ENCODE measurements at places on chromosomes 4 and X.

DNA sequence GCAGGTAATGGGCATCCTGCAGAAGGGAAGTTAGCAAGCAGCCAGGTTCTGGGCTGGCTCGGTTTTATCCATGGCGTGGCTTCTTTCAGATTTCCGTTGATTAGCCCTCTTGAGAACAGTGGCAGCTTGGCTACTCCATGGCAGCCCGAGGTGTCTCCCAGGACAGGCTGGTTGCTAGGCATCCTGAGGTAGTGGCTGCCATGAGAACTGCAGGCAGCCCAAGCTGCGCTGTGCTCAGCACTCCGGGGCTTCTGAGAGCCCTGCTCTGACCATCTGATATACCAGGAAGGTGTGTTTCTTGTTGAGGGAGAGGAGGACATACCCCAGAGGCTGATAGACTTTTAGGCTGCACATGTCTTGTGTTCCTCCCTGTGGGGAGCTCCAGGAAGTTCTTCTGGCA is 253.4 kb upstream of the CASK start:
- DNase-seq, result no peak

DNA sequence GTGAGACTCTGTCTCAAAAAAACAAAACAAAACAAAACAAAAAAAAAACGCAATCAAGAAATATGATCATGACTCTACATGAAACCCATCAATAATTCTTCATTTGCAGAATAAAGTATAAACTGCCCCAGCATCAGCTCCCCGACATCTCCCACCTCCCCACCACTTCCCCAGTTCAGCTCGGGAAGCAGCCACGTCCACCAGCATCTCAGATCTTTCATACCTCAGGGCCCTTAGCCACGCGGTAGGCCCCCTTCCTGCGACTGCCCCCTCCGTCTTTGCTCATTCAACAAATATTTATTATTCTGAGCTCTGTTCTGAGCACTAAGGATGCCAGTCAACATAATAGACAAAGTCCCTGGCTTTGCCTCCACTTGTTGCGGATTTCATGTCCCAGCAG is 45.6 kb downstream of the DCTD start:
- DNase-seq, result no peak

- DNase-seq, result no peak
Observed at GRCh38 chrX:47093248-47093647, 15.0 kb downstream of the RGN start.

GRCh38 chr4:10091531-10092181 is 24.9 kb downstream of the WDR1 start:
- DNase-seq, result no peak

DNA sequence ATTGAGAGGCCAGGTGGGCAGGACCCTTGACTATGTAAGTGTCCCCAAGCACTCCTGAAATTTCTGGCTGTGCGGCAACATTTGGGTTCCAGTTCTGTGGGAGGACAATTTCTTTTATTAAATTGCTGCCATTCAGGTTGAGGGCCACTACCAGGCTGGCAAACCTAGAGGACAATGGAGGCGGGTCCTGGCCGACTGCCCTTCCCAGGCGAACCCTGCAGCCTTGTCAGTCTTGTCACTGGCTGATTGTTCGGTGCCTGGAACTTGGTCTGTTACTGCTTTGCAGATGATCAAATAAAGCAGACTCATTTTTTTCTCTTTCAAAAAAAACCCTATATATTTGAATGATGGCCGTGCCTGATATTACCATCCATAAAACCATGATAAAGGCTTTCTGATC is 6.6 kb upstream of the TMEM128 start:
- no peak for DNase-seq

- no peak for DNase-seq
Observed at GRCh38 chr4:33187035-33187434, 2466.9 kb downstream of the PCDH7 start.

DNA sequence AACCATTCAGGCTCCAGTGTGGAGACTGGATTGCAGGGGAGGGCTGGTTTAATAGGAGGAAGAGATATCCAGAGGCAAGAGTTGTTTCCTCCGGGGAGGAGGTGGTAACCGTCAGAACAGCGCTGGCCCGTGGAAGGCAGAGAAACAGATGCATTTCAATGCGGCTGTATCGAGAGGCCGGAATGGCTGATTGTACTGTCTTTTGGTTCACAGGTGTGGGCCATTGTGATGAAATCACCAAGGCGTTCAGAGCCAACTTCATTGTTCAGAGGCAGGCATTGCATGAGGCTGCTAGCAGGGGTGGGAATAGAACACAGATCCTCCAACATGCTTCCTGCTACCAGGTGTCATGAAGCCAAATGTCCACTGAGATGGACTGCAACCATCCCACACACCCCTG is 53.0 kb downstream of the SHOX start:
- no peak for DNase-seq

GRCh38 chrX:40266490-40267333 is 169.0 kb upstream of the BCOR start:
- DNase-seq, result peak; percentile 36

DNA sequence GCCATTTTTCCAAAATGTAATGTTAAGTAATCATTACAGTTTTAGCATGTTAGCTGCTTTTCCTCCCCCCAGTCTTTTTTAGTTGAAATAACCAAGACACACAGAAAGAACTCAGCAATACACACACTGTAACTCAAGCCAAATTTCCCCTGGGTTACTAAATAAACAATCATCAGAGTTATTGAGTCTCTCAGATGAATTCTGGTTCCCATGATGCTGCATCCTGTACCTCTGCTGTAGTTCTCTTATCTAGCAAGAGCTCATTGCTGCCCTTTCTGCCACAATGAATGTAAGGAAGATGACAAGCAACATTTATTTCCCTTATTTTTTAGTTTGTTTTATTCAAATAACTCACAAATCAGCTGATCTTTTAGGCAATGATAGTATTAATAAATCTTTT is 185.1 kb downstream of the ARHGAP6 start:
- no peak for DNase-seq

DNA sequence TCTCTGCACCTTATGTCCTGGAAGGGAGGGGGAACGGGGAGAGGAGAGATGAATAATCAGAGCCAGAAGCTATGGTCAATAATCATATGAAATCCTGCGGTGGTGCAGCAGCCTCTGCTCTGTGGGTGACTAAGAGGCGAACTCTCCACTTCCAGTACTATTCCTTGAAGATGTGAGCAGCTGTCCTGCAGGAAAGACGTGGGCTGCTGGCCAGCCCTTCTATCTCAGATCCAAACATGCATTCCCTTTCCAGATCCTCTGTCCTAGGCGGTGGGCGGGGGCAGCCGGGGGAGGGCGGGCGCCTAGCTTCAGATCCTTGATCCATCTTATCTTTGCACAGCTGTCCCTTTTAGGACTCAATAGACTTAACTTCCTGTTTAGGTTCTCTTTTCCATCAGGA is 34.5 kb downstream of the SPINK2 start:
- DNase-seq, result no peak

DNA sequence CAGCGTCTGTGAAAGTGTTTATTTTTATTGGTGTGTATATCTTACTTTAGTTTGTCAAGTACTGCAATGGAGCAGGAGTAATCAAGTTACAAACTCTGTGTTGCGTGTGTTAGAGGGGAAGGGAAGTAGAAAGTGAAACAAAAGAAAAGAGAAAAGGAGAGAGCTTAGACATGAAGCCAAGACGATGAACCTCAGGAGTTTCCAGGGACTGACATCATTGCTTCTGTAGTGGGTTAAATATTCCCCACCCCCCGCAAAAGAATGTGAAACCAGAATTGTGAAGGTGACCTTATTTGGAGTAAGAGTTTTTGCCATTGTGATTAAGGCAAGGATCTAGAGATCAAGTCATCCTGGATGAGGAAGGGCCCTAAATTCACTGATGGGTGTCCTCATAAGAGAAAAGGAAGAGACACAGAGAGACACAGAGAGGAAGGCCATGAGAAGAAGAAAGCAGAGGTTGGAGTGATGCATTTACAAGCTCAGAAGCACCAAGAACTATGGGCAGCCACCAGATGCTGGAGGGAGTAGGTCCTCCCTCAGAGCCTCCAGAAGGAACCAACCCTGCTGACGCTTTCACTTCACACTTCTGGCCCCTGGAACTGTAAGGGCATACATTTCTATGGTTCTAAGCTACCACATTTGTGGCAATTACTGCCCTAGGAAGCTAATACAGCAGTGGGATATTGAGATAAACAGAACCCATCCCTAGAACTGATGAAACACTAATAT is 173.6 kb upstream of the SFRP2 start:
- DNase-seq, result no peak

GRCh38 chrX:45889471-45889870 is 655.8 kb downstream of the ZNF674 start:
- DNase-seq, result no peak

DNA sequence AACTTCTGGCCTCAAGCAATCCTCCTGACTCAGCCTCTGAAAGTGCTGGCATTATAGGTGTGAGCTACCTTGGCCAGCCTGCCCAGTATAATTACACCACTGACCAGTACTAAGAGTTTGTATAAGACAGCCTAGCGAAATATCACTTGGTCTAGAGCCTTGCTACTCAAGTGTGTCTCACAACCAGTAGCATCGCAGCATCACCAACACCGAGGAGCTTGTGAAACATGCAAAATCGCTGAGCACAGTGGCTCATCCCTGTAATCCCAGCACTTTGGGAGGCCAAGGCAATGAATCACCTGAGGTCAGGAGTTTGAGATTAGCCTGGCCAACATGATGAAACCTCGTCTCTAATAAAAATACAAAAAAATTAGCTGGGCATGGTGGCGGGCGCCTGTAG is 102.0 kb upstream of the GATB start:
- no peak for DNase-seq

All from NCI-H774 (cell line).